ENCODE measurements at places on chromosomes 7 and 10.

GRCh38 chr10:43373461-43373860, 2.0 kb downstream of the FXYD4 start:
- no peak for DNase-seq

DNA sequence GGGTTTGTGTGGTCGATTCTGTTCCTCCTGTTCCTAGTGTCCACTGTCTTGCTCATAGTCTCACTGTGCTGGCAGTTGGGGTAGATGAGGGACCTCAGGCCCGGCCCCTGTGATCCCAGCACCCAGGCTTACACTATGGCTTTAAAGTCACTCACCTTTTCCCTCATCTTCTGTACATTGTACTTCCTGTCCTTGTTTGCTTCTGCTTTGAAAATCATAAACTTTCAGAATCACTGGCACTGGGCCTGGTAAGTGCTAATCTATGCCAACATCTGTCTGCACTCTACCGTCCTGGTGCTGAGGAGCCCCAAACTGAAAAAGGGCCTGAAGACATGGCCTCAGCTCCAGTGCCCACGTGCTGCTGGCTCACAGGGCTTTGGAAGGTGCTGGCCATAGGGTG, 5.7 kb upstream of the TAS2R60 start:
- no peak for DNase-seq

GRCh38 chr10:131013281-131013912, 298.1 kb downstream of the TCERG1L start:
- DNase-seq: no peak

- DNase-seq: no peak
These were observed 6.5 kb upstream of the EIF5AL1 start for GRCh38 chr10:79505829-79506228.

- no peak for DNase-seq
These were observed 57.8 kb downstream of the PRKCQ start for GRCh38 chr10:6522230-6522629.

DNA sequence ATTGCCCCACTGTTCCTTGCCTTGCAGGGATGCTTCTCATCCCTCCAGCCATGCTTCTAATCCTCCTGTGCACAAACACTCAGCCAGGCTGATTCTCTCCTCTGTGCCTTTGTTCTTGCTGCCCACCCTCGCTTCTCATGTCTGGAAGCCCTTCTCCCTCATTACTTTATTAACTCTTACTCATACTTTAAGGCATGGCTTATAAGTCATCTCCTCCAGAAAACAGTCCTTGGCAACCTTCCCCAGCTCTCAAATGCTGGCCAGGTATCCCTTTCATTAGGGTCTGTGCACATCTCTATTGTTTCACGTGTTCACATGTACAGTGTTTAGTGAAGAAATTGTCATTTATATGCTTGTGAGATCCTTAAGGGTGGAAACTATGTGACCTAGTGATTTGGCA, 62.9 kb downstream of the ITGB8 start:
- no peak for DNase-seq

GRCh38 chr7:51242007-51242691, 74.5 kb downstream of the COBL start:
- DNase-seq: no peak

DNA sequence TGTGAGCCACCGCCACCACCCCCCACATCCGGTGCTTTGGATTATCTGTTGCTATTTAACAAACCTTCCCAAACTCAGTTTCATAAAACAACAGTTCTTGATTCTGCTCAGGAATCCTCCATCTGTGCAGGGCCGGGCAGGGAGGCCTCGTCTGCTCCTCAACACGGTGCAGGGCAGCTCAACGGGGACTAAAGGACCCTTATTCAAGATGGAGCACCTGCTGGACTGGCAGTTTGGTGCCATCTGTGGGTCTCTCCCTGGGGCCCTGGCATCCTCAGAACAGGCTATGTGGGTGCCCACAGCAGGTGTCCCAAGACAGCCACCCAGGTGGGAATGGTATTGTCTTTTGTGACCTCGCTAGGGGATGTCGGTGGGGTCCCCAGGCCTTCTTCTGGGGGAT, 31.0 kb upstream of the ELFN1 start:
- DNase-seq: no peak

DNA sequence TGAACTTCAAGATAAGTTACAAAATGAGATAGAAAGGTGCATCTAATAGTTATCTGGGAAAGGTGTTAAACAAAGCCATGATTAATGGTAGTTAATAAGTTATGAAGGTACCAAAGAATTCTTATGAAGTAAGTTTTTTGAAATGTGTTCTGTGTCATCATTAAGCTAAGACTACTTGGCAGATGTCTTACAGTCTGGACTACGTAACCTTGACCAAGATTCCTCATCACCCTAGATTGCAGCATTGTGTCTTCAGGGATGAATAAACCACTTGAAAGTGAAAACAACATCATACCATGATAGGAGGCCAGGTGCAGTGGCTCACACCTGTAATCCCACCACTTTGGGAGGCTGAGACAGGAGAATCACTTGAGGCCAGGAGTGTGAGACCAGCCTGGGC, 48.2 kb downstream of the GOT1 start:
- DNase-seq: no peak

DNA sequence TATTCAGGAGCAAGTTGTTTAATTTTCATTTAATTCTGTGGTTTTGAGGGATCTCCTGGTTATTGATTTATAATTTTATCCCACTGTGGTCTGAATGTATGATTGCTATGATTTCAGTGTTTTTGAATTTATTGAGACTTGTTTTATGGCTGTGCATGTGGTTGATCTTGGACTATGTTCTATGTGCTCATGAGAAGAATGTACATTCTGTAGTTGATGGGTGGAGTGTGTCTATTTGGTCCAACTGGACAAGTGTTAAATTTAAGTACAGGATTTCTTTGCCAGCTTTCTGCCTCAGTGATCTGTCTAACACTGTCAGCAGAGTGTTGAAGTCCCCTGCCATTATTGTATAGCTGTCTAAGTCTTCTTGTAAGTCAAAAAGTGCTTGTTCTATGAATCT, 34.8 kb upstream of the KIF5B start:
- no peak for DNase-seq

DNA sequence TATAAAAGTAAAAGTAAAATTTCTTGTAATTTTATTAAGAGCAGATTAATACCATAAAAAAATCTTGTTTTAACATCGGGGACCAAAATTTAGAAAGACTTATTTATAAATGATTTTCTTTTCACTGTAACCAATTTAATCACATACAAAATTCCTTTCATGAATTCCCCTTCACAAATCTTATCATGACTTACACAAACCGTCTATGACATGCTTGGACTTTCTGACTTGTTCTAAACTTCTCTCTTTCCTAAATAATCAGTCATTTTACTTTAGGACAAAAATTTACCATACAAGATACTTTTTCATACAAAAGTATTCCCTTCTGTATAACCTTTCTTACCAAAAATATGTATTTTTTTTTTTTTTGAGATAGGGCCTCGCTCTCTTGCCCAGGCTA, 9.3 kb downstream of the CROT start:
- no peak for DNase-seq

- no peak for DNase-seq
These were observed 99.5 kb downstream of the CCNY start for GRCh38 chr10:35435824-35436223.
